Cardiac muscle cell (in vitro differentiated cells and primary cell): ENCODE measurements at places on chromosomes 6 and 20.
A peak's percentile ranks its signal among the peaks of the same experiment; 100 is the strongest.

- H3K4me1 ChIP-seq: peaks cover 5% of the 10 kb centered on the region
- no peak overlapping the region for H3K27ac ChIP-seq
- no peak overlapping the region for H3K4me3 ChIP-seq
- no peaks in the 10 kb centered on the region for H3K36me3 ChIP-seq
- no peak for DNase-seq
Observed at GRCh38 chr6:110395221-110395620, 20.2 kb downstream of the DDO start.

GRCh38 chr6:162539321-162539720 is 188.2 kb downstream of the PRKN start:
- no peak overlapping the region for H3K4me3 ChIP-seq
- DNase-seq: no peak
- no peaks in the 10 kb centered on the region for H3K27me3 ChIP-seq
- H3K4me1 ChIP-seq: peaks cover 13% of the 10 kb centered on the region
- H3K27ac ChIP-seq: no peak overlapping the region

DNA sequence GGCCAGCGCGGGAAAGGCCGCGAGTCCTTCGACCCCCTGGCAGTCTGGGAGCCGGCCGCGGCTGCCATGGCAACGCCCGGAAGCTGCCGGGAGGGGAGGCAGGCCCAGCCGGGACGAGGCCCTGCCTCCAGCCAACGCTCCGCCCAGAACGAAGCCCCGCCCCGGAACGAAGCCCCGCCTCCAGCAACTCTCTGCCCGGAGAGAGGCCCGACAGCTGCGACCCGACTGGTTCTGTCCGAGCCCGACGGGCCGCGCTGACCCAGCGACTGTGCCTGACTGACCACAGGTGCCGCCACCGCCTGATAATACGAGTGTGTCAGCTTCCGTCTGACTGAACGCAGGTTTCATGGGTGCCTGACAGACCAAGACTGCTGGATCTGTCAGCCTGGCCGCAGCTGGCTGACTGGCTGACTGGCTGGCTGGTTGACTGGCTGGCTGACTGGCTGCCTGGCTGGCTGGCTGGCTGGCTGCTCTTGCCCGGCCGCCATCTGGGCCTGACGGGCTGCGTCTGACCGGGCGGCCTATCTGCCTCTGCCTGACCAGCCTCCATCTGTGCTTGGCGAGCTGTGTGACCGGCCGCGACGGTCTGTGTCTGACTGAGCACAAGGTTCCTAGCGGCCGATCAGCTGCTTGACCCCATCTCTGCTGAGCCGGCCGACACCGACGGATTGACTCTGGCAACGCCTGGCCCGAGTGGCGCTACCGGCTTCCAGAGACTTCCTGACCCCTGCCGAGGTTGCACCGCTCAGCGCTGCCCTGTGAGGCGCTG is 89.7 kb upstream of the EPB41L1 start:
- peak overlapping the region; percentile 27 for H3K4me3 ChIP-seq
- H3K27me3 ChIP-seq: no peaks in the 10 kb centered on the region

DNA sequence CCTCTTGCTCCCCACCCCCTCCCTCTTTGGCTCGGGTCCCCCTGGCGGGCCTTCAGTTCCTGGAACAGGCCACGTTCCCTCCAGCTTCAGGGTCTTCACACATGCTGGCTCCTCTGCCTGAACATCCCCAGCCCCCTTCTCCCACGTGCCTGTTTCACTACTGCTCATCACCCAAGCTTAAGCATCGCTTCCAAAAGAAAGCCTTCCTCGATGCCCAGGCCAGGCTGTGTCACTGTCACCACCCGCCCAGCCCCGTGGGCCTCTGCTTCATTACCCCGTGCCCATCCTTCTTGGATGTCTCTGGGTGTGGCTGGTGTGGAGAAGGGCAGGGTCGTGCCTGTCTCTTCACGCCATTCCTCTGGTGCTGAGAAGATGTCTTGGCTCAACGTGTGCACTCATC is 2.8 kb downstream of the DLGAP4 start:
- no peaks in the 10 kb centered on the region for H3K36me3 ChIP-seq
- no peak overlapping the region for H3K4me3 ChIP-seq
- H3K27ac ChIP-seq: no peak overlapping the region
- H3K4me1 ChIP-seq: no peaks in the 10 kb centered on the region
- peaks cover 80% of the 10 kb centered on the region for H3K27me3 ChIP-seq

GRCh38 chr6:45411959-45412358 is 34.2 kb upstream of the SUPT3H start:
- H3K36me3 ChIP-seq: no peaks in the 10 kb centered on the region
- no peaks in the 10 kb centered on the region for H3K4me1 ChIP-seq
- peaks cover 15% of the 10 kb centered on the region for H3K27me3 ChIP-seq
- DNase-seq: no peak

- peaks cover 4% of the 10 kb centered on the region for H3K4me1 ChIP-seq
- no peak for DNase-seq
- H3K4me3 ChIP-seq: no peak overlapping the region
- no peaks in the 10 kb centered on the region for H3K36me3 ChIP-seq
- no peaks in the 10 kb centered on the region for H3K27me3 ChIP-seq
- H3K27ac ChIP-seq: no peak overlapping the region
Observed at GRCh38 chr6:142954844-142955243, 9.9 kb upstream of the HIVEP2 start.

DNA sequence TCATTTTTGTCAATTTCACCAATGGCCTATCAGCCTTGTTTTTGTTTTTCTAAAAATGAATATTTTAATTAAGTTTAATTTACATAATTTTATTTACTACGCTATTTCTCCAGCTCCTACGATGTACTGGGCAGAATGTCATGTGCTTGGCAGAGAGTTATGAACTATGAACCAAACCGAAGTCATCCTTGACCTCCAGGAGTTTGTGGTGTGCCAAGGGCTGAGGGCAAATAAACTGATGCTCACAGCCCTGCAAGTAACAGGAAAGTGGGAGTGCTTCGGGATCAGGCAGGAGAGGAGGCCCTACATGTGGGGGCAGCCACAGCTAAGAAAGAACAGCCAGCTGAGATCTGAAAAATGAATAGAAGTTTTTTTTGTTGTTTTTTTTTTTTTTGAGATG is 38.6 kb downstream of the ZNF217 start:
- no peak overlapping the region for H3K4me3 ChIP-seq
- DNase-seq: no peak
- no peaks in the 10 kb centered on the region for H3K27me3 ChIP-seq
- H3K36me3 ChIP-seq: no peaks in the 10 kb centered on the region
- no peaks in the 10 kb centered on the region for H3K4me1 ChIP-seq
